ENCODE measurements at places on chromosomes 7 and 10.

DNA sequence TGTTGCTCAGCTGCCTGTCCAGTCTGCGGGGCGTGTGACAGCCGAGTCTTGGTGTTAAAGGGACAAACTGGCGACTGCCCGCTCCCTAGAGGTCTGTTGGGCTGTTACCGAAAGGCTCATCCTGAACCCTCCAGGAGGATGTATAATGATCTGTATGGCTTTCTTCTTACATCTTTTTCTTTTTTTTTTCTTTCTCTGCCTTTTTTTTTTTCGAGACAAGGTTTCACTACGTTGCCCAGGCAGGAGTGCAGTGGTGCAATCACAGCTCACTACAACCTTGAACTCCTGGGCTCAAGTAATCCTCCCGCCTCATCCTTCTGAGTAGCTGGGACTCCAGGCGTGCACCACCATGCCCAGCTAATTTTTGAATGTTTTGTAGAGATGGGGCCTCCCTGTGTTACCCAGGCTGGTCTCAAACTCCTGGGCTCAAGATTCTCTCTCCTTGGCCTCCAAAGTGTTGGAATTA lies 857 bp downstream of the INTS15 start:
- H3K36me3 ChIP-seq: peaks cover 8% of the 10 kb centered on the region
- H3K27me3 ChIP-seq: no peaks in the 10 kb centered on the region
- peaks cover 7% of the 10 kb centered on the region for H3K4me1 ChIP-seq

- H3K4me1 ChIP-seq: peaks cover 3% of the 10 kb centered on the region
- no peak overlapping the region for H3K27ac ChIP-seq
These were observed 89.3 kb upstream of the CUX1 start for GRCh38 chr7:101728128-101728527.

DNA sequence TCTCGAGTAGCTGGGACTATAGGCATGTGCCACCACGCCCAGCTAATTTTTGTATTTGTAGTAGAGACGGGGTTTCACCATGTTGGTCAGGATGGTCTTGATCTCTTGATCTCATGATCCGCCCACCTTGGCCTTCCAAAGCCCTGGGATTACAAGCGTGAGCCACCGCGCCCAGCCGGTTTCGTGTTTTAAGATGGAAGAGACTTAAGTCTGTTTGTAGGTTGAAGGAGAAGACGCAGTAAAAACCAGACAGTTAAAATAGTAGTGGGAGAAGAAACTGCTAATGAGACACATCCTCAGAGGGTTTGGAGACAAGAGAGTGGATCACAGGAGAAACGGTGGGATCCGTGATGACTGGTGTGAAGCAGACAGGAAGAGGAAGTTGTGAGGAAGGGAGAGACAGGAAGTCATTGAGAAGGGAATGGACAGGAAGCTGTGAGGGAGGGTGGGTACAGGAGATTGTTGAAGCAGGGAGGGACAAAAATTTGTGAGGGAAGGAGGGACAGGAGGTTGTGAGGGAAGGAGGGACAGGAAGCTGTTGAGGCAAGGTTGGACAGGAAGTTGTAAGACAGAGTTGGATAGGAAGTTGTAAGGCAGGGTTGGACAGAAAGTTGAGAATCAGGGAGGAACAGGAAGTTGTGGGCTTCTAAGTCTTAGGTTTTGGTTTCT lies 115.5 kb downstream of the WDFY4 start:
- no peak for DNase-seq
- no peaks in the 10 kb centered on the region for H3K36me3 ChIP-seq
- no peak overlapping the region for H3K27ac ChIP-seq
- H3K4me3 ChIP-seq: no peak overlapping the region
- no peaks in the 10 kb centered on the region for H3K27me3 ChIP-seq
- peaks cover 14% of the 10 kb centered on the region for H3K4me1 ChIP-seq

DNA sequence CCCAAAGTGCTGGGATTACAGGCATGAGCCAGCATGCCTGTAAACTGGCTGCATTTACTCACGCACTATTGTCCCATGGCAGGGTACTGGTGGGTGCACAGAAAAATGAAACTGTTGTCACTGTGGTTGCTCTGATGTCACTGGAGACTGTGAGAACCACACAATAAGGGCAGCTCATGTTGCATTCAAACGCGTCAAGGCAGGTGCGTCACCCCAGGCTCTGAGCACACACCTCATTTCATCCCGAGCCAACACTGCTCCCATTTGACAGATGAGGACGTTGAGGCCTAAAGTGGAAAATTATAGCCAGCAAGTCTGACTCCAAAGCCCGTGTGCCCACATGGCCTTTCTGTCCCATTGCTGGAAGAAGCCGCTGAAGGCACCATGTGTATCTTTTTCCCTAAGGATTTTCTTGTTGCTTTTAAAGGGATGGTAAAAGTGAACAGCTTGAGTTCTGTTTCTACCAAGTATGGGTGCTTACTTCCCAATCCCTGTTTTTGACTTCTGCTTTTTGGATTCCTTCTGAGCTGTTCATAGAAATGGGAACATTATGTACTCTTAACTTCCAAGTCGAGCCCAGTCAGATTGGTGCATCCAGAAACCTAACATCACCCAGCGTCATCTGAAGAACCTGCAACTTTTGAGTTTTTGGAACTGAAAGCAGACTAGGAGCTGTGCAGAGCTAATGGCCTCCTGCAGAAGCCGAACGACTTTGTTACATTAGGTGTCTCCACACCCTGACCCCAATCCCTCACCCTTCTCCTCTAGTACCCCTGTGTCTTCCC lies 60.1 kb upstream of the CARD11 start:
- no peaks in the 10 kb centered on the region for H3K4me1 ChIP-seq
- H3K27me3 ChIP-seq: no peaks in the 10 kb centered on the region
- no peaks in the 10 kb centered on the region for H3K36me3 ChIP-seq
- no peak for DNase-seq
- no peak overlapping the region for H3K4me3 ChIP-seq

DNA sequence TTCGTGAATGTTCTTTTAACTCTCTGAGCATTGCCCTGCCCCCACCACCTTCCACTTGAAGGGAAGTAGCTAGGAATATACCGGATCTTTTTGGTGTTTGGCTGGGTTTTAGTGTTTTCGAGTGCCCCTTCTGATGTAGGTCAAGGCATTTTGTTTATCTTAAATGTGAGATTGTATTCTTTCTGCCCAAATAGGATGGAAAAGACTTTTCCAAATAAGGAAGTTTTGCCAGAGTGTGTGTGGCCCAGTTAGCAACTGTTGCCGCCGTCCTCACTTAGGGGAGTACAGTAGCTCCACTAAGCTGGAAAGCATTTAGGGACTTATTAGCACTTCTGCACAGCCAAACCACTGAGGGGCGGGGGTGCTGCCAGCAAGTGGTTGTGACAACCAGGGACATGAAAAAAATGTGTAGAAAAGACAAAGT lies 29.8 kb upstream of the VCL start:
- H3K4me1 ChIP-seq: peaks cover 31% of the 10 kb centered on the region
- DNase-seq: peak; percentile 30
- H3K4me3 ChIP-seq: no peak overlapping the region
- H3K36me3 ChIP-seq: no peaks in the 10 kb centered on the region

DNA sequence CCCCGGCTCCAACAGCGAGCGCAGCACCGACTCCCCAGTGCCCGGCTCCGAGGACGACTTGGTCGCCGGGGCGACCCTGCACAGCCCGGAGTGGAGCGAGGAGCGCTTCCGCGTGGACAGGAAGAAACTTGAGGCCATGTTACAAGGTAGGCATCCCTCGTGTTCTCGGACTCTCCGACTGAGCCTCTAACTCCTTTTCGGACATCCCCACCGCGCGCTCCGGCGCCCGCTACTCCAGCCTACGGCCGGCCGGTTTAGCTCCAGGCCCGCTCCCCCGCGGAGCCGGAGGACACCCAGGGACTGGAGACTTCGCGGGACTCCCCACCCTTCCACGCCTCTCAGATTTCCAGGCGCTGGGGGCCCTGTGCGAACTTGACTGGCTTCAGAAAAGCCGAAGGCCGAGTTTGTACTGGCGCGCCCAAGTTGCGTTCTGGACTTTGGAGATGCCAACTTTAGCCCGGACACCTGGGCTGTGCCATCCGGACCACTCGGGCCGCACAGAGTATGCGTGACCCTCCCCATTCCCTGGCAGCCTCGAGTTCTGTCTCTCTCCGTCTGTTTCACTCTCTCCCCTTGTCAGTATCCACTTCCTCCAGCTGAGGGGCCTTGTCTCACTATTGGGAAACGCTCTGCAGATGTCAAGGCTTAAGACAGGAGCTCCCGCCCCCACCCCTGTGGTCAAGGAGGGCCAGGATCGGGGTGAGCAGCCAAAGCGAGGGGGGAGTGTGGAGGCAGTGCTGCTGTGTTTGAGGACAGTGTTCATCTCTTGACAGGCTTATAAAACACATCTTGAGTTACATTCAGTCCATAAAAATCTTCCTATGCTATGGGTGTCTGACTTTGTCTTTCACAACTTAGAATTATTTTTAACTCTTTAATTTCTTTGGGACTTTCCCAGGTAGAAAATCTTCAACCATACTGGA lies 777 bp downstream of the BICC1 start:
- H3K4me3 ChIP-seq: peak overlapping the region; percentile 84
- H3K36me3 ChIP-seq: no peaks in the 10 kb centered on the region
- H3K4me1 ChIP-seq: peaks cover 51% of the 10 kb centered on the region

DNA sequence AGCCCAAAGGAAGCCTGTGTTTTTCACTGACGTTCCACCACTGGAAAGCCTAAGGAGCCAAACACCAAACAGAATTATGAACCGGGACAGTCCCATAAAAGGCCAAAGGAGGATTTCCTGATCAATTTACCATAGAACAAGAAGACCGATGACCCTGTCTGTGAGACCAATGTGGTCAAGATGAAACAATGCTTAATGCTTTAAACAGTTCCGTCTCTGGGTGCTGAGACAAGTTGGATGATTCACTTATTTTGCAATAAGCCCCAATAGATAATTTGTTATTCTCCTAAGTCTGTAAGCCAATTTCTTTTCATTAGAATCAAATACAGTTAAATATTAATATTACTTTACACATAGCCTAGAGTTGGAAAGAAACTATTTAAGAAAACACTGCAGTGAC lies 134.9 kb downstream of the MICU1 start:
- no peaks in the 10 kb centered on the region for H3K36me3 ChIP-seq
- H3K27ac ChIP-seq: no peak overlapping the region
- no peaks in the 10 kb centered on the region for H3K27me3 ChIP-seq
- DNase-seq: peak; percentile 76
- no peak overlapping the region for H3K4me3 ChIP-seq

GRCh38 chr7:129911790-129912189 lies 41.0 kb downstream of the UBE2H start:
- no peaks in the 10 kb centered on the region for H3K27me3 ChIP-seq
- H3K27ac ChIP-seq: 0 out of 2 replicates have a peak overlapping the region, but pooled peaks have one; percentile 1
- peaks cover 32% of the 10 kb centered on the region for H3K4me1 ChIP-seq
- no peak overlapping the region for H3K4me3 ChIP-seq
- H3K36me3 ChIP-seq: no peaks in the 10 kb centered on the region
- DNase-seq: peak; percentile 39

- no peaks in the 10 kb centered on the region for H3K36me3 ChIP-seq
- no peak for DNase-seq
- H3K4me1 ChIP-seq: no peaks in the 10 kb centered on the region
- no peak overlapping the region for H3K27ac ChIP-seq
- no peak overlapping the region for H3K4me3 ChIP-seq
These were observed 188.3 kb upstream of the MEOX2 start for GRCh38 chr7:15874774-15875173.

- DNase-seq: peak; percentile 71
- no peak overlapping the region for H3K4me3 ChIP-seq
- H3K27ac ChIP-seq: peak overlapping the region; percentile 49
- peaks cover 24% of the 10 kb centered on the region for H3K4me1 ChIP-seq
These were observed 64.5 kb downstream of the MCMBP start for GRCh38 chr10:119807960-119808697.

DNA sequence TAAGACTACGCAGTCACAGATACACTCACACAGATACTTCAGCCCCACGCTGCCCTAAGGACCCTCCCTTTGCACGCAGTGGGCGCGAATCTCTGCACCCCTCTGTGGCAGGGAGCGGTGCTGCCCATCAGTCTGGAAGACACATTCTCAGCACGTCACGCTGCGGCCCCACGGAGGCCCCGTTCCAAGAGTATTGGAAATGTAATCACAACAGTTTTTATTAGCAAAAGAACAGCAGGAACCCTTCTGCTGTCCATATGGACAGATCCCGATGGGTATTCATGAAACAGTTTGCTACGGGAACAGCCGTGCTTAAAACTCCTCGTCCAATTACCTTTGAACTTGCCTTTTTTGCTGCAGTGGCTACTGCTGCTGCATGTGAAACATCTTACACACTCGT lies 131.0 kb downstream of the RPS24 start:
- H3K4me3 ChIP-seq: no peak overlapping the region
- H3K27ac ChIP-seq: no peak overlapping the region
- peaks cover 4% of the 10 kb centered on the region for H3K4me1 ChIP-seq
- no peaks in the 10 kb centered on the region for H3K27me3 ChIP-seq
- DNase-seq: no peak

DNA sequence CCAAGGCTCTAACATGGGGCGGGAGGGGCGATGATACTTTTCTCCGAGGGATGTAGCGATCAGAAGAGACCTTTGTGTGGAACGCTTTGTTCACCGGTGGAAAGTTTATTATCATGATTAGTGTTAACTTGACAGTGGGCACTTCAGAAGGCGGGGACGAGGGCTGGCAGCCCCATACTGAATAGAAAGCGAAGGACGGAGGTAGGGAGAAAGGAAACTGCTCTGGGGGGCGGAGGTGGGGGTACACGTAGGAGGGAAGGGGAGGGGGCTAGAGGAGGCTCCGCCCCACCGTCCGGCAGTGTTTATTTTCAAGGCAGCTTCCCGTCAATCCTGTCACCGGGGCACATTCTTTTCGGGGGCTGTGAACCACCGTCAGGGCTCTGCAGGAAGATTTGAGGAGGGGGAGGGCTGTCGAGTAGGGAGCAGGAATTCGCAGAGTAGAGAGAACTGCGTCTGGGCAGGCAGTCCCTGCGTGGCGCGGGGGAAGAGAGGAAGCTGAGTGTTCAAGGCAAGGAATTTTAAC lies 9.4 kb upstream of the NKX2-3 start:
- H3K4me1 ChIP-seq: no peaks in the 10 kb centered on the region
- H3K36me3 ChIP-seq: no peaks in the 10 kb centered on the region
- H3K4me3 ChIP-seq: no peak overlapping the region
- peaks cover 97% of the 10 kb centered on the region for H3K27me3 ChIP-seq

GRCh38 chr7:51139796-51140195 lies 176.8 kb downstream of the COBL start:
- no peak overlapping the region for H3K27ac ChIP-seq
- no peaks in the 10 kb centered on the region for H3K4me1 ChIP-seq
- no peak overlapping the region for H3K4me3 ChIP-seq
- no peak for DNase-seq
- H3K36me3 ChIP-seq: no peaks in the 10 kb centered on the region

GRCh38 chr7:127998671-127999070 lies 32.6 kb downstream of the LRRC4 start:
- no peaks in the 10 kb centered on the region for H3K36me3 ChIP-seq
- no peak overlapping the region for H3K4me3 ChIP-seq
- no peak overlapping the region for H3K27ac ChIP-seq
- H3K27me3 ChIP-seq: no peaks in the 10 kb centered on the region
- H3K4me1 ChIP-seq: peaks cover 21% of the 10 kb centered on the region

Data from GM23248 (cell line).